ENCODE measurements at places on chromosomes 3 and 15. TPM values are rescaled to one million over a fixed set of nuclear protein-coding genes. Genes with fewer than 3 reads are reported as not detected.

Gene CNTN3
- total RNA-seq = not detected

Gene EHHADH
- 3.3 TPM for total RNA-seq

Gene ADAMTS9
- 0.73 TPM for total RNA-seq

Gene CACNA1D
- 1.0 TPM for total RNA-seq

Gene BSN
- 0.25 TPM for total RNA-seq

Gene PRR23C
- total RNA-seq = not detected

Gene CSPG4
- total RNA-seq = 0.18 TPM

Gene CLDN11
- 0.09 TPM for total RNA-seq

All from A549 treated with dexamethasone at 1 μM for 4 hours (cell line).